ENCODE measurements at places on chromosomes 2 and 18.

DNA sequence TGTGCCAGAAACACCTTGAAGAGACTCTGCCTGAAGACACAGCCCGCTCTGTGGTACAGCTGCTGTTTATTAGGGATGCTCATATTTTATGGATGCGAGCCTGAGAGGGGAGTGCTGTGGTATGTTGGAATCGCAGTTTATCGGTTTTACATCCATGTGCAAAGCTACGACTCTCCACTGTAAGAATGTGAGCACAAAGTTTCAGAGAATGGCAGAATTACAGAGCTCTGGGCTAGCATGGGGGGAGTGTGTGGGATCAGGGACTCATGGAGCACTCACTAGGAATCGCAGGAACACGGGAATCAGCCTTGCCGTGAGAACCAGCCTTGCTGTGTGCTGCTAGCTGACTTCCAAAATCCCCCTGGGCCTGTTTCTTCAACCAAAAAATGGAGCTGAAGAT is 199.9 kb downstream of the RNF144A start:
- DNase-seq, result no peak

- no peak for DNase-seq
Observed at GRCh38 chr2:232200195-232200594, 178.4 kb upstream of the ALPP start.

- DNase-seq, result no peak
Observed at GRCh38 chr2:17301437-17301836, 216.8 kb downstream of the RAD51AP2 start.

DNA sequence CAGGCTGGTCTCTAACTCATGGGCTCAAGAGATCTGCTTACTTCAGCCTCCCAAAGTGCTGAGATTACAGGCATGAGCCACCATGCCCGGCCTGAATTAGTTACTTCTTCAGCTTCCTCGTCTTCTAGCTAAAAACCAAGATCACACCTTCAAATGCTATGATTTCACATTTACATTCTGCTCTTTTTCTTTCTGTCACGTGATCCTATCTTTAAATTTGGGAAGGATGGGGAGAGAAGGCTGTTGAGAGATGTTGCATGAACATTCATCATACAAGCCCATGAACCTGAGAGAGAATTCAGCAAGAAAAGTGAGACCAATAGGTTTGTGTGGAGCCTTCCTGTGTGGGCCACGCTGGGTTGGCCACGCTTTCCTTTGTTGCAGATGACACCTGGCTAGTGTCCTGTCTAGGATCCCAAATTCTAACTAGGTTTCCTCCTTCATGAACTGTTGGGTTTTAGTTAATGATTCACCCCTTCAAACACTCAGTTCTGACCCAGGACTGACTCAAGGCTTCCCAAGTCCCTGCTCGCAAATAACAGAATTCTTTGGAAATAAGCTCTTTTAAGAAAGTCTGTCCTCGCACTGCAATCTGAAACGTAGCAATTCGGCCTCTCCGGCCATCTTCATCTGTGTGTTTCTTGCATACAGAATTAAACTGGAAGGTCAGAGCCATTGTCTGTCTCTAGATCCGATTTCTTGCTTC is 57.3 kb upstream of the CREB1 start:
- no peak for DNase-seq

DNA sequence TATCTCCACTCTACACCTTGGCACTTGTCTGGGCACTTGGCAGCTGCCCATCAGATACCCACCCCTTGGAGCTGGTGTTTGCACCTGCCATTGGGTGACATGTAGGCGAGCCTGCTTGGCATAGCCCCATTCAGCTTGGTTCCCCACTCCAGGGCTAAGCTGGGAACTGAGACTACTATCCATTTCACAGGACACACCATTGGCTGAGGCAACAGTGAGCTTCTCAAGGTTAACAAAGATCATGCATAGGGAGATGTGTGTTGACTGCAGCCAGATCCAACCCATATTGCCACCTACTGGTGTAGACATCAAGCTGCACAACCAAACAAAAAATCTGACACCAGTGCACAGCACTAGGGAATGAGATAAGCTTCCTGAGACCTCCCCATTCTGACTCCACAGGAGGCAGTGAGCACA is 1389.8 kb upstream of the TMEFF2 start:
- peak; percentile 43 for DNase-seq

DNA sequence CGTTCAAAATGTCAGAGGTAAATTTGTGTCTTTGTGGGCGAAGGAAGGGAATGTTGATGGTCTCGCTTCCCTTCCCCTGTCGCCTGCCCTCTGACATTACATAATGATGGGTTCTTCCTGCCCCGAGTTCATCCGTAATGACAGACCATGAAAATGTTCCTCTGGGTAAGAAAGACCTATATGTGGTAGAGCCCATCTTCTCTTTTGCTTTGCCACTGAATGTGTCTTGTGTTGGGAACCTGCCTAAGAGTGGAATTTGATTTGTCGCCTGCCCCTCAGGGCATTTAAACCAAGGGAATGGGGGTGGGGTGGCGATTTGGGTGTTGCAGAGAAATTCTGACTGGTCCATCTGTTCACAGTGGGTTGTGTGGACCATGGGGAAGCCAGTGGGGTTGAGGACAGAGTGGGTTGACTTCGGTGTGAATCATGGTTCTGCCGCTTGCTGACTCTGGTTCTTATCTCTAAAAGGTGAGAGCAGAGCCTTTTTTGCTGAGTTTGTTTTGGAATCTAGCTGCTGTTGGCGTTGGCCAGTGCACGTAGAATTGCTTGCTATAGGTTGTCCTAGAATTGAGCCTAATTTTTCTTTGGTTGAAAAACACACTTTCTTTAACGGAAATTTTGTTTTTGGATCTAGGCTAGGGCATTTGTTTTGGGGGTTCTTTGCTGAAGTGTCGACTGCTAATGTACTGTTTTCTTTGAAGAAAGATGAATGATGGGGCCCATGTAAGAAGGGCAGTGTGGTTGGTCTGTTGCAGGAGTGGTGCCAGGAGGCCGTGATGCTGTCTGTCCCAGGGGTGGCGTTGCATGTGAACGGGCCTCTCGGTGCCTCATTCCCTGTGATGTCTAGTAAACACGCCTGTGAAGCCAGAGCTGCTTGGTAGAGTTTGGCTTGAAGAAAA is 1.3 kb downstream of the INPP4A start:
- DNase-seq, result no peak

- no peak for DNase-seq
Observed at GRCh38 chr2:105580870-105581554, 163.7 kb upstream of the NCK2 start.

- DNase-seq, result peak; percentile 63
Observed at GRCh38 chr2:64609227-64609941, 44.3 kb downstream of the SERTAD2 start.

- DNase-seq, result no peak
Observed at GRCh38 chr18:35172451-35173035, 68.3 kb upstream of the ZNF397 start.

- no peak for DNase-seq
Observed at GRCh38 chr2:215712219-215712868, 276.5 kb upstream of the FN1 start.

Data from H9 (cell line).